Activated T-cell treated with anti-CD3 and anti-CD28 coated beads, Interleukin-2, amount 50 U/mL, for 48 hours (primary cell): ENCODE measurements at places on chromosomes 12 and 14.

DNA sequence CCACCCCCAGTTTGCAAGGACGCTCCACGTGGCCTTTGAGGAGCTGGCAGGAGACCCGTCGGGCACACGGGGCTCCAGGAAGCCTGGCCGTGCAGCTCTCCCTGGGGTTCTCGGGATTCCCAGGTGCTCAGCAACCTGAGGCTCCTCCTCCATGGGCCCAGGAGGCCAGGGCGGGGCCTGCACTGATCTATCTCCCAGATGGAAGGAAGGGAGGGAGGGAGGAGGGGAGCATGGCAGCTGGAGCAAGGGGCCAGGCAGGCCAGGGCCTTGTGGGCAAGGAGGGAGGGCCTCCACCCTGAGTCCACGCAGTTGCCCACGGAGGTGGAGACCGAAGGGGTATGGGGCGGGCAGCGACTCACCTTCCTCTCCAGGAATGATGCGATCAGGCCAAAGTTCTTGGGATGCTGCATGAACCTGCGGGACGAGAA is 127.3 kb downstream of the RFLNA start:
- DNase-seq, result no peak

DNA sequence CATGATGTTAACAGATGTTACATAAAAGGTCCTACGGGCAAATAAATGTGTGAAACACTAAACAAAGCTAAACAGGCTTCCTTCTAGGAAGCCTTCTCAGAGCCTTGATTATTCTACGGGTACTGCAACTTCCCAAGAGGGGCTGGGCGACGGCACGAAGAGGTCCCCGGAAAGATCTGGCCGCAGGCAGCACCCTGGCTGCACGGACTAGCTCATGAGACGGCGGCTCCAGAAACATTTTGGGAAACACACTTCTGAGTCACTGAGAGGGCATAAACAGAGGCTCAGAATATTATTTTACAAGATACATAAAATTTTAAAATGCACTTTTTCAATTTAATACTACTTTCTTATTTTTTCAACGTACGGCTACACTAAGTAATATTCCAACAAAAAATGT is 19.4 kb downstream of the STX2 start:
- no peak for DNase-seq

DNA sequence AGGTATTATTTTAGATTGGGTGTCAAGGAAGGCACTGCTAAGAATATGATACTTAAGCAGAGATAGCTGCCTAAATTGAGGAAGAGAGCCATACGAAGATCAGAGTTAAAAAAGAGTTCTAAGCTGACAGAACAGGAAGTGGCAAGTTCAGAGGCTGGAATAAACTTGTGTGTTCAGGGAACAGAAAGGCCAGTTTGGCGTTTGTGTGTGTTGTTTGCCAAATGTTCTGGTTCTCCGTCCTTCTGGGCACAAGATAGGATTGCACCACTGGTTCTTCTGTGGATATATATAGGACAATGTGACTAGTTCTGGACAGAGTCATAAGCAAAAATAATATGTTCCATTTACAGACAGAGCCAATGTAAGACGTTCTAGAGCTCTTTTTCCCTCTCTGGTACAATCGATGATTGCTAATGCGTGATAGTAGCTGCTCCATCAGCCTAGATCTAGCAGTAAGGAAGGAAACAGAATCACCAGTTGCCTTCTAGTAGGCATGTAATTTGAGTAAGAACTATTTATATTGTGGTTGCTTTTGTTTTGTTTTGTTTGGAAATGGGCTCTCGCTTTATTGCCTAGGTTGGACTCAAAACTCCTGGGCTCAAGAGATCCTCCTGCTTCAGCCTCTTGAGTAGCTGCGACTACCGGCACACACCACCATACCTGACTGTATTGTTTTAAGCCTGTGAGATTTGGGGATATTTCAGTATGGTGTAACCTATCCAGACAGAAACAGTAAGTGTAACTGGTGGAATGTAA is 7.4 kb downstream of the BBS10 start:
- no peak for DNase-seq

DNA sequence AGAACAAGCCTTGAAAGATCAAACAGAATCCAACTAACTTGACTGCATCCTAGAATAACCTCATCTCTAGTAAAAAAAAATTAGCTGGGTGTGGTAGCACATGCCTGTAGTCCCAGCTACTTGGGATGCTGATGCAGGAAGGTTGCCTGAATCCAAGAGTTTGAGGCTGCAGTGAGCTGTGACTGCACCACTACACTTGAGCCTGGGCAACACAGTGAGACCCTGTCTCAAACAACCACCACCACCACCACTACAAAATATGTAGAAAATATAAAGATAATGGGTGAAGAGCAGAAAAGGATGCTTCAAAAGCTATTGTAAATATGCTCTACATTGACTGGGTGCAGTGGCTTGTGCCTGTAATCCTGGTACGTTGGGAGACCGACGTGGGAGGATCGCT is 27.3 kb downstream of the SUPT16H start:
- DNase-seq, result no peak

GRCh38 chr14:81555684-81556083 is 22.0 kb upstream of the SEL1L start:
- no peak for DNase-seq

GRCh38 chr12:56628671-56629458 is 1.3 kb downstream of the BAZ2A start:
- DNase-seq, result peak; percentile 72

GRCh38 chr14:71444030-71444822 is 488.0 kb upstream of the RGS6 start:
- DNase-seq, result no peak

GRCh38 chr12:6161124-6161882 is 36.8 kb upstream of the VWF start:
- no peak for DNase-seq

GRCh38 chr12:67910360-67911274 is 78.6 kb upstream of the IFNG-AS1 start:
- no peak for DNase-seq

GRCh38 chr14:104403421-104404220 is 175.9 kb upstream of the C14orf180 start:
- DNase-seq, result no peak

DNA sequence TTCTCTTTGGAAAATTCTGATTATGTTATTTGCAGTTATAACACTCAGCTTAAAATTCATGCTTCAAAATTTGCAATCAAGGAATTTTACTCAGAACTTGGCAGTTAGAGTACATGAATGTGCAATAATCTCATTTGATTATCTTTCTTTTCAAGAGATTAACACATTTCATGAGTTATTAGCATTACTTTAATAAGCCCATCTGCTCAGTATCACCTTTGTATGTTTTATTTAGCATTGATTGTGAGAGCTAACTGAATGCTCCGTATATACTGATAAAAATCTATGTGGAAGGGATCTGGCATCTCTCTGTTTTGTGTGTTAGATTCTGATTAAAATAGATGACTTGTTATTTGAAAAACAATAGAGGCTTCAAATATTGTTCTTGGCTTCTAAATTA is 55.6 kb upstream of the CPNE8 start:
- no peak for DNase-seq

- no peak for DNase-seq
These were observed 1.8 kb downstream of the KITLG start for GRCh38 chr12:88578276-88579160.

- no peak for DNase-seq
These were observed 4.9 kb upstream of the NEMF start for GRCh38 chr14:49857427-49858003.

- DNase-seq, result no peak
These were observed 15.7 kb downstream of the FAR2 start for GRCh38 chr12:29164477-29165393.
